ENCODE measurements at places on chromosomes 6 and 20.

DNA sequence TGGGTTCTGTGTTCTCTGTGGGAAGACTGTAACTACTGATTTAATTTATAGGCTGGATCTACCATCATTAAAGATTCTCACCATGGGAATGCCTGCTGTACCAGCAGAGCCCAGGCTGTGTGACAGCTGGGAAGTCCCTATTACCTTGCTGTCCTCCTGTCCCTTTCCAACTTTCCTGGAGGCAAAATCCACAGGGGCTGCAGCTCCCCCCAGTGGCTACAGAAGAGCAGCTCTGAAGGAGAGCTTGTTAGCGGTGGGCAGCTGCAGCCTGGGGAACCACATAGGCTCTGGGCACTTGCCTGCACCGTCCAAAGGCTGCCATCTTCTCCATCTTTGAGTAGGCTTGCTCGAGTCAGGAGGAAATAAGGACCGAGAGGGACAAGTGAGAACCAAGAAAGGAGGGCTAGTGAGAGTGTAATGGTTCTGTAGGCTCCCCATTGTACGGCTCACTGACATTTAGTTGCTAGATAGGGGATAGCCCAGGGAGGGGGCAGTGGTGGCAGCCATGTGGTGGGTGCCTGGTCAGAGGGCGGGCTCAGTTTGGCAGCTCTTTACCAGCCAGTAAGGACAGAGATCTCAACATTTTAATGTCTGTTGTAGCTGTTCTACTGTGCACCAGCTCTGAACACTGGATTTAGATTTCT is 155.1 kb upstream of the MLIP start:
- no peak for DNase-seq

DNA sequence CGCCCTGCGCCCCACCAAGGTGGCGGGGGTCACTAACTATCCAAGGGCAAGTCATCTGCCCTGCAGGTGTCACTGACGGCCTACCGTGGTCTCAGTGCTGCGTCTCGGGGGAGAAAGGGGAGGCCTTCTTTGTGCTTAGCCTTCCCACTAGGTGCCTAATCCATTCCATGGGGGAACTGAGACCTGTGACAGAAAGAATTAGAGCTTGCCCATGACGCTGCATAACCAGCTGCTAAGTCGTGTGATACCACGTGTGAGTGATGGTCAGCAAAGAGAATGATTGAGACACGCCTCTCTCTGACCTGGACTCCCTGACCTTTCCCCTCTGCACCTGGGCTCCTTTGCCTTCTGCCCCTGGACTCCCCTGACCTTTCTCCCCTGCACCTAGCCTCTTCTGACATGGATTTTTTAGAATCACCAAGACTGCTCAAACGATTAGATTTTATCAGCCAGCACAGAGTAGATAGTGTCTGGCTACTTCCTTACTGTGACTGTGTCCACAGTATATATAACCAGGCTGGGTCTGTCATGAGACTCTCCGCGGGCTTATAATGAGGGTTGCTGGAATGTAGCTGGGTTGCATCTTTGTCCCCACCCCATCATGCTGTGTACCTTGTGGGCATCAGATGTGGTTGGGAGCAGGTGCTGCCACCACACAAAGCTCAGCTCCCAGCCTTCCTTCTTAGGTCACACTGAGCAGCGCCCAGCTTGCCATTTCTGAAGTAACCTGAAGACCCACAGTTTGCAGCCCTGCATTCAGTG is 140.6 kb downstream of the TMEM242 start:
- DNase-seq: no peak

DNA sequence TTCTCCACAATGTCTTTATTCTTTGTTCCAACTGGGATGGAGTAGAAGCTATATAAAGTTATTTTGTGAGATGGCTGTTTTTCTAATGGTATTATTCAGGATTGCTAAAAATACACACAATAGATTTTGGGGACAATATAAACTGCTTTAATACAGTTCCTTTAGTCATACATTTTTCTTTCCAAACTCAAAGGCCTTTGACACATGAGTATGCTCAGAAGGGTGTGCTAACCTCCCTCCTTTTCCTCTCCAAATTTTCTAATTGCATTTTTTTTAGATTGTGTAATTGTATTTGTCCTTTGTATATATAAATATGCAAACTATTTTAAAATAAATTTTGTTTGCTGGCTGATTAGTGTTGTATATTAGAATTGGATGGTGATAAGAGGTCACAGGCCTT is 119.6 kb upstream of the FOXO3 start:
- DNase-seq: no peak

DNA sequence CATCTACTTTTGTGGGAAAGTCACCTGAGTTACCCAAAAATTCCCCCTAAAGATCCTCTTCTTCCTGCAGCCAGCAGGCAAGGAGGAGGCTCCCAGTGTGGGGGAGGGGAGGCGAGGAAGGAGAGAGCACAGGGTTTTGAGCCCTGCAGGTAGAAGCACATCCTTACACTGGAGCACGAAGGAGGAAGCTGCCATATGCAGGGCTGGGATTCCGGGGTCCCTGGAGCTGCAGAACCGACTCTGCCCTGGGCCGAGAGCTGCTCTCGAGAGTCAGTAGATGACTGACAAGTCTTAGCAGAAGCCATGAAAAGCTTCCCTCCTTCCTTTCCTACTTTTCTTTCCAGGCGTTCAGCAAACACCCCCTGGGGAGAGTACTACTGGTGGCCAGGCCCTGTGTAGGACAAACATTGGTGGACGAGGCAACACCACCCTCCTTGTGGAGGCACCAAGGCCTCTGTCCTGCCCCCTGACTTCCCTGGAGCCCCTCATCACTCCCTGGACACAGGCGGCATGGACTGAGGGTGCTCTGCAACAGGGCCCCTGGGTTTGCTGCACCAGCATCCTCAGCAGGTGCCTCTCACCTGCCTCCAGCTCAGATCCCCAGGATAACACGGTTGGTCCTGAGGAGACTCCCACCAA is 211.7 kb upstream of the CST7 start:
- no peak for DNase-seq

GRCh38 chr6:21524201-21524600 is 69.3 kb upstream of the SOX4 start:
- DNase-seq: no peak

GRCh38 chr20:43736588-43737158 is 9.9 kb upstream of the GTSF1L start:
- peak; percentile 38 for DNase-seq

- no peak for DNase-seq
Measured at GRCh38 chr6:90220273-90220672, 76.4 kb downstream of the BACH2 start.

DNA sequence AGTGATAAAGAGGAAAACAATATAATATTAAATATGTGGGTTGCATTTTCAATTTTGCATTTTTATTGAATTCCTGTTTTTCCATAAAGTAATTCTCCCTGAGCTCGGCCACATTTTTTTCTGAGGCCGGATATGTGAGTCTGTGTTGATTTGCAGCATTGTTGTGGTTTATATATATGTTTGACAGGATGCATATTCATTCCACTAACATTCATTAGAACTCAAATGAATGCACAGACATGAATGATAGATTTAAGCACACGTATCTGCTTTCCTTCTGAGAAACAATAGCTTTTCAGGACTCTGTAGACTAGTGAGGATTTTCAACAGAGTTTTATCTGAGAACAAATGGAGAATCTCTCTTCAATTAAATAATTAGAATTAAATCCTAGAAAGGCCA is 10.6 kb upstream of the EXOC2 start:
- DNase-seq: no peak

GRCh38 chr20:10476319-10476724 is 41.2 kb downstream of the SLX4IP start:
- no peak for DNase-seq

- DNase-seq: no peak
Measured at GRCh38 chr6:11006061-11006460, 38.0 kb downstream of the ELOVL2 start.

- no peak for DNase-seq
Measured at GRCh38 chr6:161401587-161402309, 127.9 kb upstream of the AGPAT4 start.

DNA sequence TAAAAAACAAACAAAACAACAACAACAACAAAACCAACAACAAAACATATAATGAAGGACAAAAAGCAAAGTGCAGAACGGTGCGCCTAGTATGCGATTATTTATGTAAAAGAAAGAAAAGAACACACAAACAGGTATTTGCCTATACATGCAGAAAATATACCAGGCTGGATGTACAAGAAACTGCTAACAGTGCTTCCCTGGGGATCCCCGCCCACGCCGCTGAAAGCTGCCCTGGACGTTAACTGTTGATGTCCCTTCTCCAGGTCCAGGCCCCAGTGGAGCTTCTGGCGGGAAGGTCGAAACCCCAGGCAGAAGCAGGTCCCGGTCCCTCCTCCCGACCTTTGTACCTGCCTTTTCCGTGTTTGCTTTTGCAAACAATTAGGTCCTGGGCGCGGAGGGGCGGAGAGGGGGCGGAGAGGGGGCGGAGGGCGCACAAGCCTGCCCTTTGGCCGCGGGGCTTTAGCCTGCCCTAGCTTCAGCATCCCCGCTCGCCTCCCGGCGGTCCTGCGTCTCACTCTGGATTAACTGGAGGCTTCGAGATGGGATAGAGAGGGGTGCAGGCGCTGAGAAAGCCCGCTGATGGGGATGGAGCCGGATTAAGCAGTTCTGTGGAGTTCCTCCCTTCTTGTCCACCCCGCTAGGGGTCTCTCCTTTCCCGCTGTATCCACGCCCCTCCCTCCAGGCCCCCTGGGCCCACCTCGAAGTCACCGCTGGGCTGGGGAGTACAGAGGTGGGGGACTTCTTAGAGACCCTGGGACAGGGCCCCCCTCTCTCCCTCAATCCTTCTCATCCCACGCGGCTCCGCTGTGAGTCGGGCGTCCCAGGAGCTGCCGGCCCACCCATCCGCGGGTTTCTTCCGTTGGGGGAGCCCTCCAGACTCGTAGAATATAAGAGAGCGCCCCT is 8.2 kb upstream of the AHCY start:
- no peak for DNase-seq

GRCh38 chr6:134287859-134288537 is 29.9 kb downstream of the SGK1 start:
- no peak for DNase-seq

- DNase-seq: no peak
Measured at GRCh38 chr20:49352751-49353150, 74.9 kb upstream of the ZNFX1 start.

DNA sequence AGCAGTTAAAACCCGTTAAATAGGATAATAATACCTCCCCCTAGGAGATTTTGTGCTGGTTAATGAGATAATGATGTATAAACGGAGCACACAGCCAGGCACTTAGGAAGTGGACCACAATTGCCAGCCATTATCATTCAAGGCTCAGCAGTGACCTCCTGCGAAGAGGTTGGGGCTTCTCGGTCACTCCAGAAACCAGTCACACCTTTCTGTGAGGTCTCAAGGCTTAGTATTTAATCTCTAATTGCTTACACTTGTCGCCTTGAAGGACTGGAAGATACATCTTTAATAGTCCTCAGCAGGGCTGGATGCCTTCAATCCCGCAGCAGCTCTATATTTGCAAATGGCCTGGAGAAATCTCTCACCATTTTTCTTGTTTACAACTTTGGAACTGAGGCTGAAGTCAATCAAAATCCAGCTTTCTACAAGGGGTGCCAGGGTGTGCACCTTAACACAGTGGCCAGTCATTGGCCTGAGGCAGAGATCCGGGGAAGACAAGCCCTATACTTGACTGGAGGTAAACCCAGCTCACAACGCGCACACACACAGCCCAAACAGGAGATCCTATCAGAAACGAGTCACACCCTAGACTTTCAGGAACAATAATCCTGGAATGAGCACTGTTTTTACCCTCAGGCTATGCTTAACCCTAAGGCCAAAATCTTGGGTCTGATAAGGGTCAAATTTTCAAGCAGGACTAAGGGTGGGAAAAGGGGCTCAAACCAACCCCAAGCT is 1.2 kb downstream of the POU5F1 start:
- no peak for DNase-seq

- no peak for DNase-seq
Measured at GRCh38 chr6:124430740-124431318, 531.4 kb upstream of the RNF217 start.
